Kidney (tissue), 22 donors: ENCODE measurements at places on chromosomes 6 and 20. TPM values are rescaled to one million over a fixed set of nuclear protein-coding genes. Genes with fewer than 3 reads are reported as not detected.

The LIN28B gene
- not detected for total RNA-seq

The MYMX gene
- total RNA-seq = 1.1 TPM

The TFAP2D gene
- total RNA-seq = not detected

The HLA-A gene
- total RNA-seq = 695 TPM

DNA sequence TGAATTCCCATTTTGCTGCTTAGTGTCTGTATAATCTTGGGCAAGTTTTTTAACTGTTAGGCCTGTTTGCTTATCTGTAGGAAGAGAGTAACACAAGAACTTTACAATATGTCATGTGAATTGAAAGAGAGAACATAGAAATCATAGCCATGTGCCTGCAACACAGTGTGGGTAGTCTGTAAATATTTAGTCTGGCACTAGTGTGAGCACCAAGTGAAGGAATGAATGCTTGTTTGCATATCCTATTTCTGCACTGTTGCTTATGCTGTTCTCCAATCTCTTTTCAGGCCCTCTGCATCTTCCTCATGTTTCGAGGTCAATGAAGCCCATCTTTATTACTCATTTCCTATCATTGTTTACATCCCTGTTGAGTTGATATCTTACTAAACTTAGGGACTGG is 49.2 kb downstream of the CBFA2T2 start:
- no peaks in the 10 kb centered on the region for H3K36me3 ChIP-seq
- no peaks in the 10 kb centered on the region for H3K4me1 ChIP-seq
- no peaks in the 10 kb centered on the region for H3K27me3 ChIP-seq
- H3K27ac ChIP-seq = no peak overlapping the region

- H3K27me3 ChIP-seq = no peaks in the 10 kb centered on the region
- no peaks in the 10 kb centered on the region for H3K36me3 ChIP-seq
- H3K27ac ChIP-seq = no peak overlapping the region
- no peak overlapping the region for H3K4me3 ChIP-seq
Measured at GRCh38 chr6:1015825-1016224, 296.1 kb upstream of the FOXQ1 start.

DNA sequence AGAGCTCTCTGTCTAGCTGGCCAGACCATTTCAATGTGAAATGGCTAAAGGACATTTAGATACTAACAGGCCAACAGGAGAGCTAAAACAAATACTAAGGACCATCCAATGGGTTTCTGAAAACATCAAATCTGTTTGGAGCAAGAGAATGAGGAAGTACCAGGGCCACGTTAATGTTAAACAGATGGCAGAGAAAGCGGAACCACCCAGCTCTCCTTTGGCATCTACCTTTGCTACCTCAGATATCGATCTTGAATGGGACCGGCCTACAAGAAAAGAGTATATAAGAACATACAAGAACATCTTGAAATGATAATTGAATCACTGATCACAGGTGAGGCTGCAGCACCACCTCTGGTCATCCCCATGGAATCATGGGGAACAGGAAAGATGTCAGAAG is 31.8 kb downstream of the KCNK5 start:
- no peak for DNase-seq
- H3K27ac ChIP-seq = no peak overlapping the region
- no peaks in the 10 kb centered on the region for H3K27me3 ChIP-seq
- peaks cover 21% of the 10 kb centered on the region for H3K36me3 ChIP-seq
- H3K4me1 ChIP-seq = no peaks in the 10 kb centered on the region

DNA sequence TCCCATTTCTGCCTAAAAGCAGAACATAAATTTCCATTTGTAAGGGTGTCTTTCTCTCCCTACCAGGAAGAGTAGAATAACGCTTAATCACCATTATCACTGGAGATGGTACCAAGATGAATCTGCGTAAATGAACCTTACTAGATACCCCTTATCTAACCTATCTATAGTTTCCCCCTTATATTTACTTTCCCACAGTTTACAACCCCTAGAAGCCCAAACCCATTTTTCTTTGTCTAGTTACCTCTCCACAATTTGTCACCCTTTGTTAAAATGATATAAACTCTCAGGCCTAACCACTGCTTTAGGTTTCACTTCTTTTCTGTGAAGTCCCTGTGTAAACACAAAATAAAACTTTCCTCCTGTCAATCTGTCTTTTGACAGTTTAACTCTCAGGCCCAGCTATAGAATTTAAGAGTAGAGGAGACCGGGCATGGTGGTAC is 45.5 kb downstream of the PCNA start:
- no peaks in the 10 kb centered on the region for H3K27me3 ChIP-seq
- H3K27ac ChIP-seq = no peak overlapping the region
- H3K4me3 ChIP-seq = no peak overlapping the region
- DNase-seq = no peak
- no peaks in the 10 kb centered on the region for H3K4me1 ChIP-seq

- H3K4me3 ChIP-seq = no peak overlapping the region
- no peaks in the 10 kb centered on the region for H3K36me3 ChIP-seq
- H3K4me1 ChIP-seq = no peaks in the 10 kb centered on the region
- DNase-seq = peak; percentile 28
- no peaks in the 10 kb centered on the region for H3K27me3 ChIP-seq
- no peak overlapping the region for H3K27ac ChIP-seq
Measured at GRCh38 chr20:43691928-43692524, 25.1 kb downstream of the MYBL2 start.

GRCh38 chr6:121619987-121620740 is 184.7 kb downstream of the GJA1 start:
- H3K27ac ChIP-seq = no peak overlapping the region
- no peaks in the 10 kb centered on the region for H3K36me3 ChIP-seq
- no peak overlapping the region for H3K4me3 ChIP-seq

DNA sequence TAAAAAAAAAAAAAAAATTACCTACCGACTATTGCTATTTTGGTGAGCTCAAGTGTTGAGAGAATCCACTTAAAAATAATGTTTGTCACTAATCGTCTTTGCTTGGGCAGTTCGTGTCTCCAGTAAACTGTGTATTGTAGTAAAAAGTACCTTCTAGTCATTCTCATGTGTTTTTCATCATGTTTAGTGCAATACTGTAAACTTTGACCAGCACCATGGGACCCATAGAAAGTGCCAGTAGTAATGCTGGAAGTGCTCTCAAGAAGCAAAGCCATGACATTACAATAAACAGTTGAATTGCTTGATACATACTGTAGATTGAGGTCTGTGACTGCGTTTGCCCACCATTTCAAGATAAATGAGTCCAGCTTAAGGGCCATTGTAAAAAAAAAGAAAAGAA is 395.2 kb downstream of the BCKDHB start:
- no peak for DNase-seq
- H3K27ac ChIP-seq = no peak overlapping the region
- H3K27me3 ChIP-seq = no peaks in the 10 kb centered on the region
- H3K36me3 ChIP-seq = no peaks in the 10 kb centered on the region
- no peaks in the 10 kb centered on the region for H3K4me1 ChIP-seq
